ENCODE measurements at places on chromosomes 2 and 18.

DNA sequence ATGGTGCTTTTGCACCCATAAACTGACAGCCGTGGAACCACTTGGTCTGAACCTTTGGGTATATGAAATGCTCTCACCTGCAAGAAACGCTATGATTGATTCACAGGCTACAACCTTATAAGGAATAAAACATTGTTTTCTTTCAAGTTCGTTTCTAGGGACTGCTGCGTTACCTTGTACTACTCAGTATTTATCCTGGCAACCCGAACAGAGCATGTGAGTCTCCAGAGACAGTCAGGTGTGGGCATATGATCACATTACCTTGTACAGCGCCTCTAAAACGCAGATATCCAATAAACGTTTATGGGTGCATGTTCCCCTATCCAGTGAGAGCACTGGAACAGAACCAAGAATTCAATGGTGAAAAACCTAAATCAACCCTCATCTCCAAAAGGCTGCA lies 1.7 kb downstream of the CCBE1 start:
- no peak for DNase-seq

- no peak for DNase-seq
These were observed 161.4 kb upstream of the GYPC start for GRCh38 chr2:126494593-126494992.

DNA sequence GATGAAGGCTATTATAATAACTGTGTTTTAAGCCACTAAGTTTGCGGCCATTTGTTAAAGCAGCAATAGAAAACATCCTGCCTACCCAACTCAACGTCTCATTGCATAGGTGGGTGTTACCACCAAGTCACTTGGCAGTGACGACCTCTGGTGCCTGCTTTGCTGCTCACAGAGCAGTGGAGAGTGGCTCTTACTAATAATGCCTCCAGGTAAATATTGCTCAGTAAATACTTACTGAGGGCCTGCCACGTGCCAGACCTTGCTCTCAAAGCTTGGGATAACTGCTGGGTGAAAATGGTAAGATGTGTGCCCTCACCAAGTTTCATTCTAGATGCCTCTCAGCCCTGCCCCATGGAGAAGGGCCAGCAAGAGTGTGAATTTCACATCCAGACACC lies 27.7 kb downstream of the ITGA6 start:
- DNase-seq: no peak

DNA sequence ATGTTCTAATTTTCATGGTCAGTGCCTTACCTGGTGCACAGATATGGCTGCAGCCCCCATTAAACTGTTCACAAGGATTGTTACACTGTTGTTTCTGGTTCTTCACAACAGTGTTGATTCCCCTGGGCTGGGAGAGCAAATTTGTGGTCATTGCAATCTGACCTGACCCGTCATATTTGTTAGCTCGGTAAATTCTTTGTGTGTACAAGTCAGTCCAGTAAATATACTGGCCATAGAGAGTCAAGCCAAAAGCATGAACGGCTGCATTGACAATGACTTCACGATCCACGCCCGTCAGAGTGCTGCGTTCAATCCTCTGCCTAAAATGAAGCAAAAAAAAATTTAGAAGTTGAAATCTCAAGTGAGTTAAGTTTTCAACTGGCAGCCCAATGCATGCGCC lies 134.6 kb downstream of the DHRS9 start:
- DNase-seq: no peak

DNA sequence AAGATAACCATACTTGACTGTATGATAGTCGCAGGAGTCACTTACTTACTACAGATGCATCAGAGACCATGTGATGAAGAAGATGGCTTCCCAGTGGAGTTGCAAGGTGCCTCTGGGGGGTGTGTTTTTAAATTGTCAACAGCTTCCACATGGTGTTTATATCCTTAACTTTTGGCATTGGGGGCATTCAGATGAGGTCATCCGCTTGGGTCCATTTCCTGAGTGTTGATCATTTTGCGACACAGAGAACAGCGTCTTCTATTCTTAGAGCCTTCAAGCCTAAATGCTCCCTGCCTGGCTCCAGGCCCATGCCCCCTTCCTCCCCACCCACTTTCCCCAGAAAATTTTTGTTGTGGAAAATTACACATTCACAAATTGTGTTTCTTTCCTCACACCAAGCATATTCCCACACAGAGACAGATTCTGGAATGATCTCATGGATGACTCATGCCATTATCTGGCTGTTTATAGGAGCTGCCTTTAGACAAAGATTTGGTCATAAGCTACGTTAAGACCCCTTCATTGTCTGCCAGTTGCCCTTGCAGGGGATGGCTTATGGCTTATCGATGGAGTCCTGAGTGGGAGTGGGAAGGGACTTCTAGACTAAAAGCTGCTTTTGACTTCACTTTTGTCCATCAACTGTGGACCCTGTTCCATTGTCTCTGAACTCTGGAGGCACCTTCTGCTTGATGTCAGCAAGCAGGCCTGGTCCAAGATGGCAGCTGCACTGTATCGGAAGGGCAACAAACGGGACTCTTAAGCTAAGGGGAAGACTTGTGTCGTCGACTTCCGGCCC lies 91.8 kb downstream of the CABLES1 start:
- no peak for DNase-seq

DNA sequence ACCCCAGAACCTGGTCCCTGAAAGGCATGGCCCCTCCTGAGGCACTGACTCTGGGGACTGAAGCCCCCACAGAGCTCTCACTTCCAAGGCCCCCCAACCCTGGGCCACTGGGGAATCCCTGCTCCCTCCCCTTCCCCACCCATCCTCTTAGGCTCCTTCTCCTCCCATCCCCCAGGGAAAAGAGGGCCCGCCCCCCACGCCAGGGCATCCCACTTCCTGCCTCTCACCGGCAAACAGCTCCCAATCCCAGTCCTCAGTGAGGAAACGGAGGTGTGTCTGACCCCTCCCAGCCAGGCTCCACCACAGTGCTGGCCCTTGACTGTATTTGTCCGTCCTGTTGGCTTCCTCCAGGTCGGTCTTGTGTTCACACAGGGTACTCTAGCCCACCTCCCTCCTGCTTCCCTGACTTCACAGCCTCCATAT lies 35.0 kb upstream of the PTMA start:
- no peak for DNase-seq

- no peak for DNase-seq
These were observed 33.0 kb downstream of the ACVR1 start for GRCh38 chr2:157843081-157843480.

DNA sequence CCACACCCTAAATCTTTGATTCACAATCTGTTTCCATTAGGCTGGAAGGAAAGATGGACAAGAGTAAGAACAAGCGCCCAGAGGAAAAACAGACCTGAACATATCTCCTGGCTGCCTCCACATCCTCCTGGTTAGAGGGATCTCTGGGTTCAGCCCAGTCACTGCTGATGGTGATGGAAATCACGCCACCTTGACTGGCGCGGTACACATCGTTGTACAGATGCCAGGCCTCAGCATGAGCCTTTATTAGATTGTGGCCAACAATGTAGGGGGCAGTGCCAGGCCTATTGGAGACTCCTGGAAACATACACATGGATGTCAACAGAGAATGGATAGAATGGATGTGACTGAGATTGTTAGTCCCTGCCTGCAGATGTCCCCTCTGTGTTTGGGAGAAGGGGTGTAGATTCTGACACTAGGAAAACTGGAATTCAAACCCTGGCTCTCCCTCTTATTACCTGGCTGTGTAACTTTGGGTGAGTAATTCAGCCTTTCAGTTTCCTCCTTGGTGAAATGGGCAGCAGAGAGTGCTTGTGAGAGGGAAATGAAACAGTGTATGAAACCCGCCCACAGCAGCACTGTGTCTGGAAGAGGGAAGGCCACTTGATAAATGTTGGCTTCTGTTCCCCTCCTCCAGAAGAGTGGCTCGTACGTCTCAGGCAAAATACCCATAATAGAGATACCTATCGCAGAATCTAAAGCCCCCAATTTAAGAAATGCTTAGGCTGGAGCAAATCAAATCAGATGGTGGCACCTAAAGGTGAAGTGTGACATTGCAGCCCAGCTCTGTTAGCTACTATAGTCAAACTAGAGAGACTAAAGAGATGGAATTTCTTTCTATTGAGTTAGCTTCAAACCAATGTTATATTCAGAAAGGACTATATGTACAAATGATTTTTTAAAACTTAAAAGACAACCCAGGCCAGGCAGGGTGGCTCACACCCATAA lies 36.2 kb downstream of the LCT start:
- DNase-seq: no peak
